Thoracic aorta (tissue), 2 donors: ENCODE measurements at places on chromosomes 7 and 10. TPM values are rescaled to one million over a fixed set of nuclear protein-coding genes. Genes with fewer than 3 reads are reported as not detected.

DNA sequence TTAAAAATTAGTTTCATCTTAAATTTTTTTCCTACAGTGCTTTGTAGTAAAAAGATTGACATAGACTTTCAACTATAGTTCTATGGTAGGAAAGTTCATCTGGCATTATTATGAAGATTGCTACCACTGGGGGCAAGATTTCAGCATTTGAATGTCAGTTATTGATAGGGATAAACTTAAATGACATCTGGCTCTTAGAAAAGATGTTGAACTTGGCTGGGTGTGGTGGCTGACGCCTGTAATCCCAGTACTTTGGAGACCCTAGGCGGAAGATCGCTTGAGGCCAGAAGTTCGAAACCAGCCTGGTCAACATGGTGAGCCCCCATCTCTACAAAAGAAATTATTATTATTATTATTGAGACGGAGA is 1.4 kb upstream of the TRA2A start:
- DNase-seq = no peak

DNA sequence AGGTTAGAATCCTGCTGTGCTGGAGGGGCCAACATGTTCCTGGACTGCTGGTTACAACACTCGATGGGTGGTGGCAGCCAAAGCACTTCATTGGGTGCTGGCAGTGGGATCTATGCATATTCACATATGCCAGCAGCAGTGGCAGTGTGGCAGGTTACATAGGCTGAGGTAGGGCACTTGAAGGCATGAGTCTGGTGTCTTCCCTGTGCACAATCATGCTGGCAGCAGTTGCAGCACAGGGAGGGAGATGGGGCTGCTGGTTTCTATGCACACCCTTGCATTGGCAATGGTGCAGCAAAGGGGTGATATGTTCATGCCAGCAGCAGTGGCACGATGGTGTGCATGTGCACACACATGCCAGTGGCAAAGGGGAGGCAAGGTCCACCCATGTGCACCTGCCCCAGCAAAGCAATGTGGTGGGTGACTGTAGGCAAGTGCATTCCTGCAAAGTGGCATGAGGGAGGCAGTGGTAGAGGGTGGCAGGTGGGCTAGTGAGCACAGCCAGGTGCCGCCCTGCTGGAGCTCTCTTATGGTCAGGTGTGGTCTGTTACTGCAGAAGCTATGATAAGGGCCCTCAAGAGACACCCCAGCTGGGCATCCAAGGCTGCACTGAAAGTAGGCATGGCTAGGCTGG is 356.2 kb upstream of the STEAP1 start:
- DNase-seq = no peak

DNA sequence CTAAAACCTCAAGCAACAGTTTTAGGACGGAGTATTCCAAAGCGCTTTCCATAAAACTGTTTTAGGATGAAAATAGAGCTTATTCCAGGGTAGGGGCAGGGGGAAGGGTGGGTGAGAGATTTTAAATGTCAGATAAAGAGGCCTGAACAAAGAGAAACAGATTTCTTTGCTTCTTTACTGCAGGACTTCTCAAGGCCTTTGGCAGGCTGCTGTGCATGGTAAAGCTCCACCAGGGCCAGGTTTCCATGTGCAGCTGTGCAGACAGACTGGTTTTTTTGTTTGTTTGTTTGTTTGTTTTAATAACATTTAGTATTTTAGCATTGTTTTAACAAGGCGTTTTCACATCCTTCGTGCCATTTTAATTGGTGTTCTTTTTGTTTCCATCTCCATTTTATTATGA is 26.3 kb downstream of the HECW1 start:
- no peak for DNase-seq

- no peak for DNase-seq
Measured at GRCh38 chr7:29421010-29421956, 142.4 kb upstream of the PRR15 start.

GRCh38 chr7:47846138-47846836 is 102.0 kb downstream of the PKD1L1 start:
- no peak for DNase-seq

The LIPF gene
- not detected for total RNA-seq

The AZGP1 gene
- not detected for total RNA-seq

The KCND2 gene
- total RNA-seq = 0.99 TPM
